ENCODE measurements at places on chromosomes 4 and X. TPM values are rescaled to one million over a fixed set of nuclear protein-coding genes. Genes with fewer than 3 reads are reported as not detected.
A peak's percentile ranks its signal among the peaks of the same experiment; 100 is the strongest.

- DNase-seq = peak; percentile 98
Measured at GRCh38 chr4:39527296-39528060, at the start of gene UGDH. Gene UGDH, minus strand, starts transcription at chr4:39527439. Its CDS starts 5,927 bp downstream, at chr4:39521512.

GRCh38 chrX:54640736-54641135 lies 110.7 kb downstream of the GNL3L start:
- peak; percentile 52 for DNase-seq

DNA sequence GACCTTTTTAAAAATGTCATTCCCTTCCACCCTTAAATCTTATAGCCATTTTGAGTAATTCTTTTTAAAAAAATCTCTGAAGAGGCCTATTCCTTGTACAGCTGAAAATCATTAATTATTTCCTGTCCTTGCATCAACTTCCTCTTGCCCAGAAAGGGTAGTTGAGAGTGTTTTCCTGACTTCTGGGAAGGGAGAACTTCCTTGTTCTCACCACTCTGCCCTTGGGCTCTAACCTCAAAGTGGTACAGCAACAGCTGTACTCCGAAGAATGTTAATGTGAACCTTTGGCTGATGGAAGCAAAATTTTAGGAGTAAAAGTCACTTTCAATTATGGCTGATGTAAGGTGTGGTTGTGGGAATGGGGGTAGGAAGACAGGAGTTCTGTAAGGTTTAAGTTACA lies 15.1 kb upstream of the FABP2 start:
- no peak for DNase-seq

DNA sequence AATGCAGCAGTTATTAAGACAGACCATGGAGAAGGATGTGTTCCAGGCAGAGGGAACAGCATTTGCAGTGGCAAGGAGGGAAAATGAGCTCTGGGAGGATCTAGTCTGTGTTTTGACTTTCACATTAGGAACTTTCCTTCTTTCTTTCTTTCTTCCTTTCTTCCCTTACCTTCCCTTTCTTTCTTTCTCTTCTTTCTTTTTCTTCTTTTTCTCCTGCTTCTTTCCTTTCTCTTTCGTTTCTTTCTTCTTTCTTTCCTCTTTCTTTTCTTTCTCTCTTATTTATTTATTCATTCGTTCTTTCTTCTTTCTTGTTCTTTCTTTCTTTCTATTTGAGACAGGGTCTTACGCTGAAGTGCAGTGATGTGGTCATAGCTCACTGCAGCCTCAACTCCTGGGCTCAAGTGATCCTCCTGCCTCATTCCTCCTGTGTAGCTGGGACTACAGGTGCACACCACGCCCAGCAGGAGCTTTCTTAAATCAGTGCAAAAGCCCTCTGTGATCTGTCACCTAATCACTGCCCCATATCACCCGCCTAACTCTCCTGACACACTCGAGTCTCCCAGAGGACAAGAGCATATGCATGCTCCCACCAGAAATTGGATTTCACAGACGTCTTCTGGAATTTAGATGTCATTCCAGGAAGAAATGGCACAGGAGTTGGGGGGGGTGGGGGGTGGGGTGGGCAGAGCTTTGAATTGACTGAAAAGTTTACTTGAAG lies 15.4 kb upstream of the SPATA4 start:
- no peak for DNase-seq

- DNase-seq = no peak
Measured at GRCh38 chr4:174657472-174657871, 135.2 kb upstream of the HPGD start.

DNA sequence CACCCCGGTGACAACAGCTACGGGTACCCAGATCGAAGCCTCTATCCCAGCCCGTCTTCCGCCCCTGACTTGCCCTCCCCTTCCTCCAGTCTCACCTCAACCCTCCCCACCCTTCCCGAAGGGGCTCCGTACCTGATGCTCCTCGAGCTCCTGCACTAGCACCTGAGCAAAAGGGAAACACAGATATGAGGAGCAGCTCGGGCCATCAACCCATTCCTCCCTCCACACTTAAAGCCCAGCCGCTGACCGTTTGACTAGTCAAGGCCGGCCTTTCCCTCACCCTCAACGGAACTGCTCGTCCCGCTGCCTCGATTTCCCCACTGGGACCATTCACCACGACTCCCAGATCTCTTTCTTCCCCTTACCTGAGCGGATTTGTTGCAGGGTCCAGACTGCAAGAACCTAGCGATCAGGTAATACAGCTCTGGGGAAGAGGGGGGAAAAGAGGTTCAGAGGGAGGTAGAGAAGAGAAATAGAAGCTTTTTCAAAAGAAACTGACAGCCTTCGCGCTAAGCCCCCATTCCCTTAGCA lies 731 bp downstream of the BRWD3 start:
- DNase-seq = peak; percentile 32

DNA sequence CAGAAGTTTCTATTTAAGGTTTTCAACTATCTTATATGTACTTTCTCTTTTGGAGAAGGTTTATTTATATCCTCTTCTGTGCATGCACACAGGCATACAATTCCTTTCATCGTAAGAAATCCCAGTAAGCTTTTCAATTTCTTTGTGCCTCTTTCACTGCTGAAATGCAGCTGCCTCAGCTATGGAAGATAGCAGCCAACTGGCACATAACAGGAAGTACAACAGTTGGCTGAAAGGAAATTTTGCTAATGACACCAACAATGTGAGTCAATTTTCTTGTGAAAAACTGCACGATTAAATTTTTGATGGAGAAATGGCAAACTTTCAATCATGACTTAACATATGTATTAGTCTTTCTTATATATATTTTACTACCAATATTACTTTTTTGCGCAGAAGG lies 74.5 kb upstream of the PAQR3 start:
- no peak for DNase-seq

DNA sequence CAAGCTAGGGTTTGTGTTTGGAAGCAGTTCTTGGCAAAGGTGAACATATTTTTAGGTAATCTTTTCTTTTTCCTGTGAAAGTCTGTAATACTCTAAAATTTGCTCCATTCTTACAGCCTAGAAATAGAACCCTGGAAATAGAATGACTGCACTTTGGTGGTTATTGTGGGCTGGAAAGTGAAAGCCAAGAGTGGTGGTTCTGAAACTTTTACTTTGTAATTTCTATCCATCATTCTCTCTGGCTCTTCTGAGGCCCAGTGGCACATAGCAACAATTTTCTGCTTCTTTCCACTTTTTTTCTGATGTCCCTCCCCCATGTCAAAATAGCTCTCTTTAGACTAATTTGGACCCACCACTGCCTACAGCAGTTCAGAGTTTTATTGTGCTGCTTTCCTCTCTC lies 300.4 kb upstream of the RPS6KA3 start:
- DNase-seq = no peak

GRCh38 chr4:86500527-86500926 lies 93.6 kb upstream of the PTPN13 start:
- DNase-seq = no peak

DNA sequence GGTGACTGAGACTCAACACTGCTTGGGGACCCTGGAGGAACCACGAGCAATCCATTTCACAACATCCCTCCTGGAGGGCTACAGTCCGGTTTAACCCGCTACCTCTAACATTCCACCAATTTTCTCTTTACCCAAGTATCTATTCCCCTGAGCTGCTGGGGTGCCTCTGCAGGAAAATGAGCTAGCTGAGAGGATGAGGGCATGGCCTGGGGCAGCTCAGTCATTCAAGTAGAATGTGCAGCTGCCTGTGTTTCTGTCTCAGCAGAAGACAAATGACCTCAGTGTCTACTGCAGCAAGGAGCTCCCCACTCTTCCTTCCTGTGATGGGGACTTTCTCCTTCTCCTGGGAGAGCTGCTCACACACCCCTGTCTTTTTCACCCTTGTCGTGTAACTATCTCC lies 120.8 kb downstream of the ZNF518B start:
- DNase-seq = no peak

GRCh38 chr4:169682372-169683047 lies 62.1 kb downstream of the CLCN3 start:
- no peak for DNase-seq

- peak; percentile 61 for DNase-seq
Measured at GRCh38 chrX:51461053-51462044, 35.0 kb downstream of the NUDT11 start.

- no peak for DNase-seq
Measured at GRCh38 chrX:150849486-150849885, 49.0 kb downstream of the CD99L2 start.

DNA sequence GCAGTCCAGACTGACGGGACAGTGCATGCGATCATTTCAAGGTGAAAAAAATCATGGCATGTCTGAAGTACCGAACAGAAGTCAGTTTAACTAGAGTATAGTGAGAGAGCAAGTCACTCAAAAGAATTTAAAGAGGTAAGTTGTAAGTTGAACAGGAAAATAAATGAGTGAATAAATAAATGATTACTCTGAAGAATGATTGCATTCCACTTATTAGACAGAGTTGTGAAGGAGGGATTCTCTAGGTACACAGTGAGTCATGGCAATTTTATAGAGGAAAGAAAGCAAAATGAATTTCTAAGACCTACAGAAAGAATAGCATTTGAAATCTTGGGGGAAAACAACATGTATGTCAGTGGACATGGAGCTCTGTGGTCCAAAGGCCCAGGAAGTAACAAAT lies 37.1 kb upstream of the SLC7A11 start:
- DNase-seq = no peak

DNA sequence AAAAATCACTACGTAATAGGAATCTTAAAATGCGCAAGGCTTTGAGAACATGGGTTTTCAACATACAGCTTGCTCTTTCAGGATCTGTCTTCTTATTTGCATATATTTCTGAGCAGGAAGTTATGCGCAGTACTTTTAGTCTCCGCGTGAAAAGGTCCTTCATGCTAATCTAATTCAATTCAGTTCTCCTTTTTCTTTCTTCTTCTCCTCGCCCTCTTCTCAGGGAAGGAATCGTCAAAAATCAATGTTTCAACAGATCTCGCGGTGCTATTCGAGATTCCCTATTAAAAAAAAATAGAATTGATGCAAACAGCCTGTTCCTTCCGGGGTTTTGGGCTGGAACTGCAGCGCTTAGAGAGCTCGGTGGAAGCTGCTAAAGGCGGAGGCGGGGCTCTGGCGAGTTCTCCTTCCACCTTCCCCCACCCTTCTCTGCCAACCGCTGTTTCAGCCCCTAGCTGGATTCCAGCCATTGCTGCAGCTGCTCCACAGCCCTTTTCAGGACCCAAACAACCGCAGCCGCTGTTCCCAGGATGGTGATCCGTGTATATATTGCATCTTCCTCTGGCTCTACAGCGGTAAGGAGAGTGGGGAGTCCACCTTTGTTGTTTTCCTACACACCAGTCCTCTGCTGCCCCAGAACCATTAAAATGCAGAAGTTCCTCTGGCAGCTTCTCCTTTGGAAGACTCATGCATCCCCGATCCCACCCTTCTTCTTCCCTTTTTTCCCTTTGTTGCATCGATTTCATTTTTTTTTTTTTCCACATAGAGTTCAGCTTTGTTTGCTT lies at the start of the genes HMGN5 and SH3BGRL:
TSS of gene HMGN5 (minus strand) at position 243 of the 785 bp plus-strand sequence. CDS start 80,364 bp downstream, outside the sequence.
TSS of gene SH3BGRL (plus strand) at position 432 of the 785 bp plus-strand sequence. CDS start at position 531, 99 bp downstream.
- peak; percentile 81 for DNase-seq

DNA sequence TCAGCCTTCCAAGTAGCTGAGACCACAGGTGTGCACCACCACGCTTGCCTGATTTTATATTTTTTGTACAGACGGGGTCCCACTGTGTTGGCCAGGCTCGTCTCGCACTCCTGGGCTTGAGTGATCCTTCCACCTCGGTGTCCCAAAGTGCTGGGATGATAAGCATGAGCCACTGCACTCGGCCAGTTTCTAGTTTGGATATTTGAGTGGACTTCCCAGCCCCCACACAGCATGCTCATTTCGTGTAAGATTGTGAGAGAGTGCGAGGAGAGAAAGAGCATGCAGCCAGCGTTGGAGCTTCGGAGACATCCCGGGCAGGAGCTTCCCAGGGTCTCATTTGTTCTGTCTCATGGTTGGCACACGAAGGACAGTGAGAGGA lies 31.8 kb downstream of the ARSD start:
- no peak for DNase-seq

DNA sequence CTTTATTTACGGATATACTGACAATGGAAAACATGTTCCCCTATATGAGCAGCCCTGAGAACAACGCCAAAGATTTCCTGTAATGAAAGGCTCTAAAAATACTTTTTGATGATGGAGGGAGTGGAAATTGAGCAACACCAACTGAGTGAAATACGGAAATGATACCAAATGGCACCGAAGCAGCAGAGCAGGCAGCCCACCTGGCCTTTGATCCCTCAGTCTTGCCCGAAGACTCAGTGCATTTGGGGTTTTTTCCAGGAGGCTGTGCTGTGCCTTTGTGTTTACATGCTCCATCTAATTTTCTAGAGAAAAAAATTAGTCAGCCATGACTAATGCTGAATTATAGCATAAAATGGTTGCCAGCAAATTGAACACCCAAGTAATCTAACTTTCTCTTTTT lies 169.9 kb upstream of the RBPJ start:
- DNase-seq = no peak

DNA sequence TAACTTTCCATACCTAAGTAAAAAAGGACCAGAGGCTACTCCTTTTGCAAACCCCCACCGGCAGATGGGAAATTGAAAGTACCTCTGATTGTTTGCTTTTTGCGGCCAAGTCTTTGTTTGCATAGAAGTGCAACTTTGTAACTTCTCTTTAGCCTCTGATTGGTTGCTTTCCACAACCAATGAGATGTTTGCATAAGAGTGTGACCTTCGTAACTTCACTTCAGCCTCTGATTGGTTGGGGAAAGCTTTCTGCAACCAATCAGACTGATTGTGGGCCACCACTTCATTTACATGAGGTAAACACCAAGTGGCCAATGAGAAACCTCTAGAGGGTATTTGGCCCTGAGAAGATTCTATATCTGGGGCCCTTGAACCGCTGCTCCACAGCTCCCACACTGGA lies 48.8 kb upstream of the PGRMC1 start:
- no peak for DNase-seq

DNA sequence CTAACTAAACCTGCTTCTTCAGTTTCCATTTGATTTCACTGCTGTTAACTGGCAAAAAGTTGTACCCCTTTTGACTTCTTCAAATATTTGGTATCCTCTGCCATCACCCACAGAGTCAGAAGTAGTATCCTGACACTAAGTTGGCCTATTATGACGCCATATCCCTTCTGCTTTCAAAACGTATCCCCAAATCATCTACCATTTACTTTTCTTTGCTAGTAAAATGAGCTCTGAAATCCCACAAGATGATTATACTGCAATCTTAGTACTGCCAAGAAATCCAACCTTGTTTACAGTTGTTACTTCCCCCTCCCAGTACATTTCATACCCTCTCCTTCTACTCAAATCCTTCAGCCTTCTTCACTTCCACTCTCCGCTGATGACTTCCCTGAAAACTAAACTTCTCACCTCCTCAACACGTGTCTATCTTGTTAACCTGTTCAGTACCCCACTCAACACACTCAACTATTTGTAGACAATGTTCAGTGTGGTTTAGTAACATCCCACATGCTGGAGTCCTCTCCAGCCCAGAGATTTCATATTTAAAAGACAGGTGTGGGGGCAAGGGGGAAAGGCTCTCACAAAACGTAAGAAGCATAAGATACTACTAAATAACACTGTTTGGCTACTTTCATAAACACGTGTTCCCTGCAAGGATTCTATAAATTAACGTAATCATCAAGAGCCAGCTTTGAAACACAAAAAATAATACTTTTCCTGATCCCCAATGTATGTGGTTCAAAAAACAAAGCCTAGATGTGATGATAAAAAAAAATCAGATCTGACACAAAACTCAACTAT lies 1.3 kb downstream of the NAF1 start:
- DNase-seq = no peak

GRCh38 chrX:38402118-38402517 lies 49.7 kb downstream of the OTC start:
- DNase-seq = no peak

Gene SMARCA5
- 102 TPM for total RNA-seq

Gene PPP2R2C
- total RNA-seq = 7.6 TPM

Gene TREX2
- total RNA-seq = 1.7 TPM

Gene TDO2
- 0.10 TPM for total RNA-seq

Gene ARAP2
- 4.8 TPM for total RNA-seq

Gene COL25A1
- 5.6 TPM for total RNA-seq

Gene STAP1
- total RNA-seq = not detected

Gene PNMA3
- 8.5 TPM for total RNA-seq

Data from GM23338 (cell line).